RWPE1 (cell line): ENCODE measurements at places on chromosomes 6 and 20.

DNA sequence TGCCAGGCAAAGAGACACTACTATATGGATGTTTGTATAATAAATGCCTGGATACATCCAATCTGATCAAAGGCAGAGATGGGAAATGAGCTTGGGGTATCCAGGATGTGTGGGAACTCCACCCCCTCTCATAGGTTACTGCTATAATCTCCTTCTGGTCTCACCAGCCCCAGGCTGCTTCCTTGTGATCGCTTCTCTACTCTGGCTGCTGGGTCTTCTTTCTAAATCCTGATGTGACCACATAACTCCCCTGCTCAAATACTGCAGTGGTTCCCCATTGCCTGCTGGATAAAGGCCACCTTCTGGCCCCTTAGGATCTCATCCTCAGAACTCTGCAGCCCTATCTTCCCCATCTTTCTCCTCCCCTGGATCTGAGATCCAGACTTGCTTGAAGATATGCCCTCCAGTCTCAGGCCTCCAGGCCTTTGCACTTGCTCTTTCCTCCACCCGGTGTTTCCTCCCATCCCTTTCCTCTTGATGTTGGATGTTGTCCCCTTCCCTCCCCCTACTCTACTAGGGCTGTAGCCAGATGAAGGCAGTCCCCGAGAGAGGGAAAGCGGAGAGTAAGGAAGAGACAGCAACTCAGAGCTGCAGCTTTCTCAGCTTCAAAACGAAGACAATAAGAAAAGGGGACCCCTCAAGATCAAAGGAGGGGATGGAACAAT is 828 bp upstream of the XKR7 start:
- DNase-seq = no peak

GRCh38 chr20:48155268-48155667 is 370.0 kb upstream of the SULF2 start:
- no peak for DNase-seq

- no peak for DNase-seq
These were observed 84.3 kb upstream of the NRN1 start for GRCh38 chr6:6090861-6091607.

GRCh38 chr6:53803081-53803860 is 8.5 kb downstream of the LRRC1 start:
- no peak for DNase-seq

DNA sequence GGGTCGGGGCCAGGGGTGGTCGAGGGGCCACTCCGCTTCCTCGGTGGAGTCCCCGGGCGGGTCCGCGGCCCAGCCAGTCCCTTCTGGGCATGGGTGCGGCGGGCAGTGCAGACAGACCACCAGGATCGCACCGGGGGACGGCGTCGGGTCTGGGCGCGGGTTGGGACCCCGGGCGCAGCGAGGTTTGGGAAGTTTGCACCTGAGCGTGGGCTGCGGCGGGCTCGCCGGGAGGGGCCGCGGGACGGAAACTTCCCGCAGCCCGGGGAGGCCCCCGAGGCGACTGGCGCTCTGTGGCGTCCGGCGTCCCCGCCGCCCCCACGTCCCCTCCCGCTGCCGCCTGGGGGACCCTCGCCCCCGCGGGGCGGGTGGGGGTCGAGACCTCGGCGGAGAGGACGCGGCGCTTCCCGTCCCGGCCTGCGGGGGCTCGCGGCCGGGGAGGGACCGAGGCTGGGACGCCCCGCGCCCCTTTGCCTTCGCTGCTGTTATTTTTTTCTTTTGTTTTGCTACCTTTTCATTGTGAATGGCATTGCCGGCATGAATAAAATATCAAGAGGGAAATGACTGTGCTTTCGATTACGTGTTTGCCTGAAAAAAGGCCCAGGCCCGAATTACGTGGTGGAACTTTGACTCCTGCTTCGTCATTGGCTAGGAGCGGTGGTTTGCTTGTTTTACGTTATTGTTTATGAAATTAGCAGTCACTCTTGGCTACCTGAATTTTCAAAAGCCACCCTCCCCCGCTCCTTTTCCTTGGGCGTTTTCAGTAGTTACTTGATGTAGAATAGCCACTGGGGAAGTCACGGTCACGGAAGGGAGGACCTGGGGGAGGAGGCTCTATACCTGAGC is 703 bp downstream of the SNX9 start:
- DNase-seq = peak; percentile 49

DNA sequence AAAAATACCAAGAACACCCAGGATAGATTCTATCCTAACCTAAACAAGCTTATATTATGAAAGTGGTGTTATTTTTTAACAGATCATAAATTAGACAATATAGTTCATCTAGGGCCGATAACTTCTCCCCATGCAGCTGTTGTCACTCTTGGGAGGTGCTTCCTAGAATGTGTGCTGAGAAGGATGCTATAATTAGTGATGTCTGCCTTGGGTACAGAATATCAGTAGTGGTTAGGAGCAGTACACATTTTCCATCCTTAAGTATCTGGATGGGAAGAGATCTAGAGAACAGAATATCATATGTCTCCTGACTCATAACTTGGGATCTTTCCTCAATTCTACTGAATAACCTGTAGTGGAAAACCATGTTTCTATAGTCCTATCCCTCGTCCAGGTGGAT is 214.5 kb downstream of the BCKDHB start:
- no peak for DNase-seq

GRCh38 chr20:22836877-22837276 is 198.2 kb upstream of the SSTR4 start:
- no peak for DNase-seq

DNA sequence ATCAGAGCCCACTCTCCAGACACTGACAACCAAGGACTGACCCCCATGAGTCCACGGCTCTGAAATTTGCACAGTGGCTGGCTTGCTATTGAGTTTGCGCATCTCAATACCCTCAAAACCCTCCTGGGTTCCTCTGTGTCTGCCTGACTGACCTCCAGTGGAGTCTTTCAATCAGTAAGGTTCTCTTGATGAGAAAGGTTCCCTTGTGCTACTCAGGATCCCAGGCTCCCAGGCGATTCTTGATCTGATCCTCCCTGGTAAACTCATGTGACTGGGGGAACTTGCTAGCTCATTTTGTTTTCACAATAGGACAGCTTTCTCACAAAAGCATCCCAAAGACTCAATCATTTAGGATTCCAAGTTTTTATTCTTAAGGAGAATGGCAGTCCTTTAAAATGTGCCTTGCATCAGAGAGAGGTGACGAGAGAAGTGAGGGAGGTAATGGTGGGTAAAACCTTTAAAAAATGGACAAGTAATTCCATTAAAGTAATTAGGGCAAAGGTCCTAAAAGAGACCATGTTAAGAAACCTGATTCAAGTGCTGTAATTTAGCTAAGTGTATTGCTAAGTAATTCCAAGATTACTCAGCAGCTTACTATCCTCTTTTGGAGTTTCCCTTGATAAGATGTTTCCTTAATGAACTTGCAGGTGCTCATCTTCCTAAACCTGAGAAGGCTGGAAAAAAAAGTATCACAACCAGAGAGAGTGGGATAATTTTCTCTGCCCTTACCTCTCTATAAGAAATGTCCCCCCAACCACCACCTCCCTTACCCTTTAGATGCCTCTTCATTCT is 304.7 kb upstream of the SGK1 start:
- DNase-seq = no peak

DNA sequence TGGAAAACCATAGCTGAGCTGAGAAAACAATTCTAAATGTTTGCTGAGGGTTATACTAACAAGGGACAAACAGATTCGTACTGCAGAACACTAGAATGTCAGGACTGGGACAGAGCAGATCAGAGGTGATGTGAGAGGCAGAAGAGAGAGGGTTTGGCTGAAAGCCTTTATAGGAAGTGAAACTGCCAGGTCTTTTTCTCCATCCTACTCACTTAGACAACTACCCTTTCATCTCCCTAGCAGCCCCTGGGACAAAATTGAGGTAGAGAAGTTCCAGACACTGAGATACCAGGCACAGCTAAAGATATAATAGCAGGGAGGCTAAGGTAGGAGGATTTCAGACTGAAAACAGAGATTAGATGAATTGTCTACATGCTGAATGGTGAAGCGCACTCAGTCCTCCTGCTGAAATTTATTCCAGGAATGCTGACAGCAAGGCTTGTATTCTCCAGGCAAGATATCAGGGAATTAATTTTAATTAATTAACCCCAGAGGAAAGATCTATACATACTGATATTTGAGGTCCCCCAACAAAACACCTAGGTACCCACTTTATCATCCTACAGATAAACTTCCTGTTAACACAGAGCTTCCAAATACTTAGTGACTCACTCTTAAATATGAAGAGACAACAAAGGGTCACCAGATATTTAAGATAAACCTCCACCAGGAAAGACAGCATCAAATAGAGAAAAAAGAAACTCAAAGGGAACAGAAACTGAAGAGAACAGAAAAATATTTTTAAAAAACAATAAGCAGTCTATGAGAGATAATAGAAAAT is 12.6 kb upstream of the EIF2S2 start:
- no peak for DNase-seq

GRCh38 chr20:25160467-25160866 is 35.0 kb upstream of the ENTPD6 start:
- DNase-seq = no peak

DNA sequence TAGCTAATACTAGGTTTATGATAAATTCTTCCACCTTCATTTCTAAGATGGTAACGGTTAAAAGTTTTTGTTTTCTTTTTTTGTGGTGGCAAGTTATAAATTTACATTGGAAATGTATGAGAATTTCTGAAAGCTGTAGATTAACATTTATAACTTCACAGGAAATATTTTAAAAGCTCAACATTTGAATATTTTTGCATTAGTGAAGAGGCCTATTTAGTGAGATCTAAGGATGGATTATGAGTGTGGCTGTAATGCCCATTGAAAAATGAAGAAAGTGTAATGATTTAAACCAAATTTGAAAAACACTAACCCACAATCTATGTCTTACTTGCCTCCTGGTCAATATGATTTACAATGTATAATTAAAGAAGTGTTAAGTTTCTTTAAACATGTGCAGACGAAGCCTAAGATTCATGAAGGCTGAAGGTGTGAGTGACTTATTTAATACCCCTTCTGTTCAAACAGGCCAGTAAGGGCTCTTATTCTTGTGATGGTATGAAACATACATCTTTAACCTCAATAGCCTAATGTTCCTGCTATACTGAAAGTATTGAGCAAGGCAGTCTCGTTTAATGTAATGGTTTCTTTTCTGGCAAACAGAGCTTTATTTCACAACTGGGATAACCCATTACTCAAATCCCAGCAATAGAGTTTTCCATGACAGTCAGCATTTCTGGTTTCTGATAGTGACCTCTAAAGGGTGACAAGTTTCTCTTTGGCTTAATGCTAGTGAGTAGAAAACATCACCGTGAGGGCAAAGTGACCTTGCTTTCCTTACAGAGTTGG is 13.2 kb downstream of the HDGFL1 start:
- no peak for DNase-seq

DNA sequence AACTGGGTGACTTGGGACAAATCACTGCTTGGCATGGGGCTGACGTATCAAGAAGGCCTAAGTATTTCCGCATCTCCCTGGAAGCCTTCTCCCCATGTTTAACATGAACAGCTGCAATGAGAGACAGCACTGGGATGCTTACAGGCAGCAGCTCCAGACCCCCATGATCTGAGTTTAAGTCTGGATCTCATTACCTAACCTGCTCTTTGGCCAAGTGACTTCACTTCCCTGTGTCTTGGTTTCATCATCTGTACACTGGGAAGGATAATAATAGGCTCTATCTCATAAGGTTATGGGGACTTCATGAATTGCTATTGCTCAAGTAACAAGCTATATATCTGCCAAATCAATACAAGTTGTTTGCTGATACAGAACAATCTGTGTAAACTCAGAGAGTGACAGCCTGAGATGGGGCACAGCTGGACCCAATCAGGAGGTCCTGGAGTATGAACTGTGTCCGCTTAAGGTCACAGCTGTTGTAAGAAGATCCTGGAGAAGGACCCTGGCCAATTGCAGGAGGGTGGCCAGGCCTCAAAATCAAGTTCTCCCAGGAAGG is 56.0 kb downstream of the TGM2 start:
- no peak for DNase-seq

GRCh38 chr20:40690836-40691565 is 2.0 kb upstream of the MAFB start:
- DNase-seq = no peak

GRCh38 chr6:36126553-36127458 is 3.5 kb upstream of the MAPK13 start:
- DNase-seq = peak; percentile 19

- no peak for DNase-seq
These were observed 9.1 kb downstream of the SNTA1 start for GRCh38 chr20:33434434-33434833.

- no peak for DNase-seq
These were observed 116.2 kb upstream of the PLCB4 start for GRCh38 chr20:8952721-8953120.

- no peak for DNase-seq
These were observed 108.9 kb downstream of the SNX5 start for GRCh38 chr20:17859616-17860232.

- DNase-seq = no peak
These were observed 48.1 kb downstream of the CHMP4B start for GRCh38 chr20:33859157-33859695.

DNA sequence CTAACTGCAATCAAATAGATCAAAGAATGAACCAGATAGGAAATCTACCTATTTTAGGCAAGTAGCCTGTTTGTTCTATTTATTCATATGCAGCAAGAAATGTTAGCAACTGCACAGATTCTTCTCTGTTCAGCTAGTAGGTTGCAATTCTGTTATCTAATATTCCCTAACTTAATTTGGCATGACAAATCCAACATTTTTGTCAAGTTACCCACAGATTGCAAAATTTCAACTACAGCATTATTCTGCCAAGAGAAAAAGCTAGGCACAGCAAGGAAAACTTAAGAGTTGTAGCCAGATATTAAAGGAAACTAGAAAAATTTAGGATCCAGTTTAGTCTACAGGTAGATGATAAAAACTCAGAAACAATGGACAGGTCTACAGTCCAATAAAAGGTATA is 104.4 kb upstream of the SYNCRIP start:
- DNase-seq = no peak

DNA sequence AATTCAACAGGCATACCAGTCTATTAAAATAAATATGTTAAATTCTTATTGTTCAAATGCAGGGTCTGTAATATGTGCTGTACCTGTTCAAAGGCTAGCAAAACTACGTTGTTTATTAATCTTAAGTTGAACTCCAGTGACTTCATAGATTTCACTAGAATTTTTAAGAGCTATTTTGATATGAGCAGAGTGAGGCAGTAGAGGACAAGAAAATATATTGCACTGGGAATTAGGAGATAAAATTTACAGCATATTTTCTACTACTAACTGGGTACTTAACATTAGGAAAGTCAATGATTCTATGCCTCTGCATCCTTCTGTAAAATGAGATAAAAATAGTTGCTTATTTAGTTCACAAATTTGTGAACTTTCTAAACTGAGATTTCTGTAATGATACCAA is 162.2 kb upstream of the BMP5 start:
- DNase-seq = no peak
